Upper lobe of left lung (tissue), 6 donors: ENCODE measurements at places on chromosomes 1 and 21.

DNA sequence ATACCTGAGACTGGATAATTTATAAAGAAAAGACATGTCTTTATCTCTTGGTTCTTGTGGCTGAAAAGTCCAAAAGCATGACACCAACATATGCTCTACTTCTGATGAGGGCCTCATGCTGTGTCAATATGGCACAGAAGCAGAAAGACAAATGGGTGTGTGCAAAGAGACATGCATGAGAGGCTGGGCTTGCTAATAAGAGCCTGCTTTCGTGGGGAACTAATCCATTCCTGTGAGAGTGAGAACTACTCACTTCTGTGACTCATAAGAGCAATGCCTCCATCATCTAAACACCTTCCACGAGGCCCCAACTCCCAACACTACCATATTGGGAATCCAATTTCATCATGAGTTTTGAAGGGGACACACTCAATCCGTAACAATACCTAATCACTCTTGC lies 340.0 kb upstream of the DUSP10 start:
- H3K36me3 ChIP-seq, result no peaks in the 10 kb centered on the region
- H3K4me3 ChIP-seq, result no peak overlapping the region
- no peaks in the 10 kb centered on the region for H3K4me1 ChIP-seq

DNA sequence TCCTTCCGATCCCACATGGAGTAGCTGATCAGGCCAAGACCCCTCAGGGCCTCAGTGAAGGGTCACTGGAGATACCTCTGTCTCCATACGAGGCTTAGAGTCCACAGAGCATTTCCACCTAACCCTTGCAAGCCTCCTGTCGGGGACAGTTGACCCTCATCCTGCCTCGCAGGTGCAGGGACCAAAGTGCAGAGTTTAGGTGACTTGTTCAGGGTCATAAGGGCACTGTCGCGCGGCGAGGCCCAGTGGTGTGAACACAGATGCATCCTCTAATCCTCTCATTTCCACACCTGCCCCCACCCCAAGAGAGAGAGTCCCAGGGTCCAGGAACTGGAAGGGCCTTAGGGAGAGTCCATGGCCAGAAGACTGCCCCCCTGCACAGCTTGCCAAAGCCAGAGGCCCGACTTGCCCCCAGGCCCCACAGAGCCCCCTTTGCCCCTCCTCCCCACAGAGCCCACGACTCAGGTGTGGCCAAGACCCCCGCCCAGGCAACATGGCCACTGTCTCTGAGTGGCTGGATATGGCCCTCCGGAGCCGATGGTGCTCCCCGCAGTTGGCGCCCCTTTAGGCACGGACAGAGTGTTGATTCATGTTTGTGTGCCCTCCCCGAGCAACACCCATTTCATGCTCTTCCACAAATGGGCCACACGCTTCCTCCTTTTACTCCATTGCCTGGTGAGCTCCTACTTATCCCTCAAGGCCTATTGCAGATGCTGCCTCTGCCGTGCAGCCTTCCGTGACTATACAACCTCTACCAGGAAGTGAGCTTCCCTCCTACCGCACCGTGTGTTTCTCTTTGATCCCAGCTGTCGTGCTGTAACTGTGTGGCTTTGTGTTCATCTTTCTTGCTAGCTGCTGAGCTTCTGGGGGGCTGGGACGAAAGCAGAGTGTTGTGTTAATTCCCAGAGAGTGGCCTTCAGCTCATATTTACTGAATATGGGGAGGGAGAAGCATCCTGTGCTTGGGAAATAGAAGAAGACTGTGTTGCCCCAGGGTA lies 1.7 kb downstream of the TRPM2 start:
- no peak overlapping the region for H3K4me3 ChIP-seq
- H3K27me3 ChIP-seq, result no peaks in the 10 kb centered on the region
- no peak for DNase-seq
- no peaks in the 10 kb centered on the region for H3K36me3 ChIP-seq
- H3K27ac ChIP-seq, result peak overlapping the region; percentile 29
- peaks cover 2% of the 10 kb centered on the region for H3K4me1 ChIP-seq

GRCh38 chr1:33276573-33277298 lies 20.4 kb downstream of the ZNF362 start:
- H3K27me3 ChIP-seq, result no peaks in the 10 kb centered on the region
- H3K4me1 ChIP-seq, result no peaks in the 10 kb centered on the region
- peaks cover 58% of the 10 kb centered on the region for H3K36me3 ChIP-seq
- DNase-seq, result no peak
- no peak overlapping the region for H3K27ac ChIP-seq
- H3K4me3 ChIP-seq, result no peak overlapping the region

DNA sequence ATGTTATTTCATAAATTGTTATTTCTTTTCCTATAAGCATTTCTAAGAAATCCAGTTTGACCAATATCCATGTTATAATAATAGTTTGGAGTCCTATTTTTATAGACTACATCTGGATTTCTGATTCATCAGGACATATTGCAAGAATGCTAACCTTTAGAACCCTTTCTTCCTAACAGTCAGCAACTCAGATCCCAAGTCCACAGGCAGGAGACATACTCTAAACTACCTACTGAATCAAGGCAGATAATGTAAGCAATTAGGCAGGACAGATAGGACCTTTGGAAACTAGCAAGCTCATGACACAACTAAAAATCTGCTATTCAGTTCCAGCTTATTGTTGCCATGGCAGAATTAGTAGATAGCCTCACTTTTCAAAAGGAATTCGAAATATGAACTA lies 104.1 kb downstream of the DENND1B start:
- H3K27me3 ChIP-seq, result no peaks in the 10 kb centered on the region
- H3K4me3 ChIP-seq, result no peak overlapping the region
- DNase-seq, result no peak
- H3K27ac ChIP-seq, result no peak overlapping the region

DNA sequence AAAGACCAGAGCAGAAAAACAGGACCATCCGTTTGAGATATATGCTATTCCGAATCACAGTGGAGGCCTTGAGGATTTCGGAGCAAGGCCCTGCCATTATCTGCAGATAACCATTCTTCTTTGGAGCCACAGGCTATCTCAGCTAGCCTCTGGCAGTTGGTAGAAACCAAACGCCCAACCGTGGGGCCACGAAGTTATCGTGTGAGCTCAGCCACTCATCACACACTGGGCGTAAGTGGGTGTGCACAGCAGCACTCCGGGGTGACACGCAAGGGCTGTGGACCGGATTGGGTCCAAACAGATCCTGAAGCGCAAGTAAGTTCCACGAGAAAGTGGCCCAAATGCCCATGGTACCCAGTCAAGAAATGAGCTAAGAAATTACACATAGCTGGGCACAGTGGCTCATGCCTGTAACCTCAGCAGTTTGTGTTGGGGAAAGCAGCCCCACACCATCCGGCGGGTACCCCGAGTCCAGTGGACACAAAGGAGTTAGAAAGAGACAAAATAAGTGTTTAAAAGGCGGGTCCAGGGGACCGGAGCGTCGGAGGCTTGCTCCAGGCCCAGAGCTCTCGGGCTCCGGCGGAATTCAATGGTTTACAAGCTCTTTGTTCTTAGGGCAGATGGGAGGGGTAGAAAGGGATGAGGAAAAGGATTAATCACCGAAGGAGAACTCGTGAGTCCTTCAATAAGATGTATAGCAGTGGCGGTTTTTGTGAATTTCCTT lies 130.6 kb downstream of the LIPI start:
- H3K36me3 ChIP-seq, result no peaks in the 10 kb centered on the region
- H3K27me3 ChIP-seq, result no peaks in the 10 kb centered on the region
- H3K4me1 ChIP-seq, result no peaks in the 10 kb centered on the region
- no peak overlapping the region for H3K4me3 ChIP-seq
- no peak for DNase-seq
